ENCODE measurements at places on chromosomes 4 and X.
A peak's percentile ranks its signal among the peaks of the same experiment; 100 is the strongest.

GRCh38 chr4:101418055-101418454, 70.7 kb upstream of the PPP3CA start:
- DNase-seq: peak; percentile 24

DNA sequence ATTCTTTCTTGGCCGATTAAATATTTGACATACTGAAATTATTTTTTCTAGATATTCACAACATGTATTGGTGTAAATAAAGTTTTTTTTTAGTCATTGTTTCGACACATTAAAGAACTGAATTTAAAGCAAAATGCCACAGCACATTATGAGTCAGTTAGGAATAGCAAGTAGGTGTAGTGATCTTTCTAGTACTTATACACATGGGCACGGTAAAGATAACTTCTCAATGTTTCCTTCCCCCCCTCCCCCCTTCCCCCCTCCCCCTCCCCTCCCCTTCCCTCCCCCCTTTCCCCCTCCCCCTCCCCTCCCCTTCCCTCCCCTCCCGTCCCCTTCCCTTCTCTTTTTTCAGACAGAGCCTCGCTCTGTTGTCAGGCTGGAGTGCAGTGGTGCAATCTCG, 1269.9 kb downstream of the ADGRL3 start:
- DNase-seq: no peak

DNA sequence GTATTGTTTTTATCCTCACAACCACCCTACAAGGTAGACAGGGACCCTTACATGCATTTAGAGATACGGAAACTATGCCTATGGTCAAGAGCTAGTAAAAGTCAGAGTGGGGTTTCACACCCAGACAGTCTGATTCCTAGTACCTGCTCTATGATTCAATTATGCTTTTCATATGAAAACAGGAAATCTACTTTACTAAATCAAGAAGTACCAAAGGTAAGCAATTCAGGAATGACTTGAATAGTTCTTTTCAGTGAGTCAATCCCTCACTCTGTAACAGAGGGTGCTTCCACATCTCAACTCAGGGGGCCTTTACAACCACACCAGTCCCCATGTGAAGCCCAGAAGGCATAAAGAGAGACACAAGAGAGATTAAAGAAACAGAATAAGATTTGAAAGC, 191.4 kb downstream of the PPP3CA start:
- DNase-seq: no peak

DNA sequence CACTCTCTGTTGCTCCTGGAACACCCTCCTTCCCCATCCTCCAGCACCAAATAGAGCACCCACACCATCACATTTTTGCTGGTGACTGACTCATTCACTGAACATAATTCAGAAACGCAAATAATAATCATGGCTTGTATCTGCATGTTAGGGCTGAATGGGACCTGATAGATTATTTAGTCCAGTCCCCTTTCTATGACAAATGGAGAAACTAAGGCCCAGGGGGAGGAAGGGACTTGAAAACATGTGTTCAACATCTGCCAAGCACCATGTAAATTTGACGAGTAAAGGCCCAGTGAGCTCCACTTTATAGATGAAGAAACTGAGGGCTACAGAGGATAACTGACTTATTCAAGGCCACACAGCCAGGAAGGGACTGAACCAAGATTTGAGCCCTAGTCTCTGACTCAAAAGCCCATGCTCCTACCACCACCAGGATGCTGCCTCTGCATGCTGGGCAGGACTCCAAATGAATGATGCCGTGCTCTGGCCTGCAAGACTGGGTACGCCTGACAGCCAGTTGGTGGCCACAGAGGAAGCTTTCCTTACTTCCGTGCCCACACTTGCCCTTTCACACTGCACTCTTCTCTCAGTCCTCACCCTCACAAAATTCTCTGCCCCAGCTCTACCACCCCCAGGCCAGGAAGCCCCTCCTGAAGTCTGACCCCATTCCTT, 133.3 kb upstream of the PJA1 start:
- no peak for DNase-seq

DNA sequence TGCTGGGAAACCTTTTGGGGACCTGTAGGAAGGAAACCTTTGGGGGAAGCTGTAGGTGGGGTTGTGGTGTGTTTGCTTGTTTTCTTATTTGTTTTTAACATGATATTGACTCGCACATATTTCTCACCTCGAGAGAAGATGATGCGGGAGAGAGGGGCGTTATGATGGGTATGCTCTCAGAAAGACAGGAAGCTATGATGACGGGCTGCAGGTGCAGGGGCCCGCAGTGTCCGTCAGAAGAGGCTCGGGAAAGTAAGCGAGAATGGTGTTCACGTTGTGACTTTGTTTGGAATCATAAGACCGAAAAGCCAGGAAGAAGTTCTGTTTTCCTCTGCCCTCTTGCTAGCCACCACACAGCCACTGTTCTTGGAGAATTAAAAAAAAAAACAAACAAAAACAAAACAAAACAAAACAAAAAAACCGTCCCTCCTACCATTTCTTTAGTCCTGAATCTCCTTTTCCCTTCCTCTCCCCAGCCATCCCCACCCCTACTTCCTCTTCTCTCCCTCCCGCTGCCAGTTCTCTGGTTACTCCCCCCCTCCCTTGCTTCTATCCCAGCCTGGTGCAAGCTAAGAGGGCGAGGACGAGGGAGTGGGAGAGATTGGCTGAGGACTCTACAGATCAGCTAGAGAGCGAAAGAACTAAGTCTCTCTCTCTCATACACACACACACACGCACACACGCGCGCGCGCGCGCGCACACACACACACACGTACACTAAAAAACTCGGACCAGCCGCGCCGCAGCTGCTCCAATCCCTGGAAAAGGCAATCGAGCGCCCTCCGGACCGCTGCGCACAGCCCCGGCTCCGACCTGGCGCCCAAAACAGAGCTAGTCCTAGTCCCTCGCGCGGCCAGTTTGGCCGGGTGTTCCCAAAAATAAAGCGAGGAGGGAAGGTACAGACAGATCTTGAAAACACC, at the start of gene BMP3:
Gene BMP3, plus strand, starts transcription at position 648 of the 920 bp plus-strand sequence. CDS start 577 bp downstream, outside the sequence.
- no peak for DNase-seq

DNA sequence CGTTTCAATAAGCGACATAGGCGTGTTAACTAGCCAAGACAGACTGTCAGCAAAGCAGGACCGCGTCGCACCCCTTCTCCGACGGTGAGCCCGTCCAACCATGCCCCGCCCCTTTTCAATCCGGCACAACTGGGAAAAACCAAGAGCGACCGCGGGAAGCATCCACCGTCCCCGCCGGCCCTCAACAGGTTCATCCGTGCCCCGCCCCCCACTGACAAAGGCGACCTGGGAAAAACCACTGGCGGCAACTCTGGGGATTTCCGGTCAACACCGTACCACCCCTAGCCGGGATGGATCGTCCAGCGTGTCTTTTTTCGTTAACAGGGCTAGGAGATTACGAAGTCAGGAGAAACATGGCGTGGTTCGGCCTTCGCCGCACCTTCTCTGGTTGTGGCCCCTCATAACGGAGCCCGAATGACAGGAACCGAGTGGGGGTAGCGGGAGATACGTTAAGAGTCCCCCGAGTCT, 377 bp downstream of the TIMM17B start:
- DNase-seq: peak; percentile 71

- DNase-seq: no peak
Measured at GRCh38 chr4:124334119-124334518, 378.4 kb downstream of the ANKRD50 start.

Measured in GM06990 (cell line).